Colonic mucosa (tissue), 4 donors: ENCODE measurements at places on chromosomes 2 and 18. TPM values are rescaled to one million over a fixed set of nuclear protein-coding genes. Genes with fewer than 3 reads are reported as not detected.

Gene RAB6C
- total RNA-seq: not detected

Gene NCKAP5
- total RNA-seq: 2.9 TPM

Gene NMUR1
- total RNA-seq: 0.30 TPM

Gene DGUOK
- 56.3 TPM for total RNA-seq

Gene SERPINB10
- total RNA-seq: not detected

Gene ATP6V1C2
- total RNA-seq: 1.4 TPM

Gene MYO7B
- 218 TPM for total RNA-seq

Gene CIB4
- not detected for total RNA-seq

Gene MGAT4A
- 103 TPM for total RNA-seq

Gene CIDEA
- not detected for total RNA-seq

Gene SGPP2
- 96.5 TPM for total RNA-seq

Gene ASB18
- total RNA-seq: not detected

- no peak for DNase-seq
These were observed 68.9 kb upstream of the RMDN2 start for GRCh38 chr2:37856101-37856751.

- no peak for DNase-seq
These were observed 265.5 kb downstream of the RPRM start for GRCh38 chr2:153213022-153213421.

GRCh38 chr2:20453087-20453486 is 6.2 kb downstream of the RHOB start:
- DNase-seq: no peak

DNA sequence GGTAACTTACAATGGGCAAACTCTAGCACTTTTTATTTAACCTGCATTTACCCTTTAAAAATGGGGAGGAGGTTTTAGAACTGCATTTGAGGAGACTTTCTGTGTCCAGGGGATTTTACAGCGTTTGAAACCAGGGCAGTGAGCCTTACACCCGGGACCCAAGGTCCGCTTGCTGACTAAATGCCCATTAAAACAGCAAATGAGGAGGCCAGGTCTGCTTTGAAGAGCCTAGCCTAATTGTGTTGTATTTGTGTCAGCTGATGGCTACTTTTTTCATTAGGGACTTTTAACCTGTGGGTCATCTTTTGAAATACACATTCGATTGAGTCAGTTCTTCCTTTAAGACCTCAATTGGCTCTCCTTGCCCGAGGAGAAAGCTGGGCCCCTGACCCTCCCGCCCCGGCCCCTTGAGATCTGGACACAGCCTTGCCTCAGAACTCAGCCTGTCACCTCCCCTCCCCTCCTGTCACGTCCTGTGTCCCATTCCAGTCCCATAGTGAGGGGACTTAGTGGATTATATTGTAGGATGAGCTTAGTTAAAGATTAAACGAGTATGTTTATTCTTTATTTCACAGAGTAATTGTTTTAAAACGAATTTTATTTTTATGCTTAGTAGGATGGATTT is 69.0 kb downstream of the KLHL29 start:
- DNase-seq: no peak

DNA sequence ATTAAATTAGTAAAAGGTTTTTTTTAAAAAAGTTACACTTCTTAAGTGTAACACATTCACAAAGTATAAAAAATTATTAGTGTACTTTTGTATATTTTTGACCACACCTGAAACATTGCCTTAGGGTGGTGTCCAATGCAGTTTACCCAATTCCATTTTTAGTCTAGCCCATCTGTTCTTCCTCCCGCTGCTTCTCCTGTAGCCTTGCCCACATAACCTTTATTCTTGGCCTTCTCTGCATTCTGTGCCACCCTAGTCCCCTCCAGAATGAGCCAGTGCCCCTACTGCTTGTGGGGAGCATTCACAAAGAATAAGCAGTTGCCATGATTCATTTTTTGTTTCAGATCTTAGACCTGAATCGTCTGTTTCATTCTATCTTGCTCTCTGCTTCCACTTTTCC is 78.4 kb upstream of the MYT1L start:
- DNase-seq: no peak

- DNase-seq: no peak
These were observed 103.1 kb upstream of the THOC1 start for GRCh38 chr18:370751-371608.

GRCh38 chr2:180670302-180671003 is 310.0 kb upstream of the UBE2E3 start:
- no peak for DNase-seq

GRCh38 chr2:31255911-31256571 is 22.1 kb downstream of the EHD3 start:
- DNase-seq: no peak

GRCh38 chr2:25363733-25364132 is 22.0 kb upstream of the DNMT3A start:
- no peak for DNase-seq

GRCh38 chr18:54904581-54904980 is 54.7 kb downstream of the CCDC68 start:
- DNase-seq: no peak

DNA sequence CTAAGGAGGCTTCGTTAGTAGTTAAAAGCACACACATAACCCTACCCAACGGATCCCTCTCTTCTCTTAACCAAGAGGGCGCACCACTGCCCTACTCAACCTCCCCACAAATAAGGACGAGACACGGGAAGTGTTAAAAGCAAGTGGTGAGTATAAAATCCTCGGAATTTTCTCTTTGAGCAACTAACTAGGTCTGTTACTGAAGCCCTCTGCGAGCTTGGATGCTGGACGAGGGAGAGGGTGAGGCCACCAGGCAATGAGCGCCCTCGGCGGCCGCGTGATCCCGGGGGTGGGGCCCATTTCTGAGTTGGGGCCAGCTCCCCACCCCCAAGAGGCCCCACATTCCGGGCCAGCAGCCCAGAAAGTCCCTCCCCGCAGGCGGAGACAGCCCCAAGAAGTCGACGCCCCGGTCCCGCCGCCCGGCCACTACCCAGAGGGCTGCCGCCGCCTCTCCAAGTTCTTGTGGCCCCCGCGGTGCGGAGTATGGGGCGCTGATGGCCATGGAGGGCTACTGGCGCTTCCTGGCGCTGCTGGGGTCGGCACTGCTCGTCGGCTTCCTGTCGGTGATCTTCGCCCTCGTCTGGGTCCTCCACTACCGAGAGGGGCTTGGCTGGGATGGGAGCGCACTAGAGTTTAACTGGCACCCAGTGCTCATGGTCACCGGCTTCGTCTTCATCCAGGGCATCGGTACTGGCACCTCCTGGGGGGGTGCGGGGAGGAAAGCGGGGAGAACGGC is at the start of gene CYBRD1:
CYBRD1 (plus strand) TSS at position 423 of the 736 bp plus-strand sequence; CDS start at position 495, 72 bp downstream.
- DNase-seq: peak; percentile 81

- DNase-seq: no peak
These were observed 32.6 kb downstream of the ARL4C start for GRCh38 chr2:234464291-234464645.

DNA sequence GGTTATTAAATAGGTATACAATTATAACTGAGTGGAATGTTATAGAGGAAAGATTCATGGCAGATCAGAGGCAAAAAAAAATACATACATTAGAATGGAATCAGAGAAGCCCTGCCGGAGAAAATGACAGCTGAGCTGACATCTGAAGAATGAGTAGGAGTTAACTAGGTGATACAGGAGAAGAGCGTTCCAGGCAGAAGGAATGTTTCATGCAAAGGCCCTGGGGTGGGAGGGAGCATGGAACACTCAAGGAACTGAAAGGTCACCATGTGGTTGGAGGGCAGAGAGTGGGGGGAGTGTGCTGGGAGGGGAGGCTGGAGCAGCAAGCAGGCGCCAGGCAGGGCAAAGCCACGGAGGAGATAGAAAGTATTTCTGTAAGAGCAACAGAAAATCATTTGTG is 31.6 kb upstream of the CDK5R2 start:
- no peak for DNase-seq

DNA sequence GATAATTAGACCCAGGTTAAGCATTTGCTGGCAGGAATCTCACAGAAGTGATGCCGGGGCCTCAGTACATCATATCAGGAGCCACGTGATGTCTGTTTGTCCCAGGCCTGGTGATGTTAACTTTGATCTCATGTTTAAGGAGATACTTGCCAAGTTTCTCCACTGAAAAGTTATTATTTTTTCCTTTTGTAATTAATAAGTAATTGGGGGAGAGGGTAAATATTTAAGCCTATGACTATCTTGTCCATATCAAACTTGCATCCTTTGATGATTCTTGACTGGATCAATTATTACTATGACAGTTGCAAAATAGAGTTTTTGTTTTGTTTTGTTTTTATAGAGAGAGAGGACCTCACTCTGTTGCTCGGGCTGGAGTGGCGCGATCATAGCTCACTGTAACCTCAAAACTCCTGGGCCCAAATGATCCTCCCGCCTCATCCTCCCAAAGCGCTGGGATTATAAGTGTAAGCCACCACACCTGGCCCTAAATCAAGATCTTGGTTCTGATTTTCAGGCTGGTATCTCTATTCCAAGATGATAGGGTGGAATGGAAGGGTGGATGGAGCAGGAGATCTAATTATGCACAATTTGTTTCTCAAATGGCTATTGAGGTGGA is 46.4 kb downstream of the SLC4A1AP start:
- DNase-seq: no peak

DNA sequence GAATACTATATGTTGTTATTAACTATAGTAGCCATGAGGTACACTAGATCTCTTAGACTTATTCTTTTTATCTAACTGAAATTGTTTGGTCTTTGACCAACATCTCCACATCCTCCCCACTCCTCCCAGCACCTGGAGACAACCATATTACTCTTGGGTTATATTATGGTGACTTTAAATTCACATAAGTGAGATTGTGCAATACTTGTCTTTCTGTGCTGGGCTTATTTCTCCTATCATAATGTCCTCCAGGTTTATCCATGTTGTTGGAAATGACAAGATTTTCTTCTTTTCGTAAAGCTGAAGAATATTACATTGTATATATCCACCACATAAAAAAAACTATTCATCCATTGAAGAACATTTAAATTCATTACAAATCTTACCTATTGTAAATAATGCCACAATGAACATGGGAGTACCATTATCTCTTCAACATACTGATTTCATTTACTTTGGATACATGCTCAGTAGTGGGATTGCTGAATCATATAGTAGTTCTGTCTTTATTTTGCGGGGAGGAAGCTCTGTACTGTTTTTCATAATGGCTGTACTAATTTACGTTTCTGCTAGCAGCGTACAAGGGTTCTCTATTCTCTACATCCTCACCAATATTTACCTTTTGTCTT is 159.2 kb upstream of the SCN7A start:
- no peak for DNase-seq

GRCh38 chr2:51919395-51919794 is 887.5 kb upstream of the NRXN1 start:
- no peak for DNase-seq

GRCh38 chr2:30608643-30609042 is 161.6 kb downstream of the LCLAT1 start:
- DNase-seq: no peak
